ENCODE measurements at places on chromosomes 12 and 14. TPM values are rescaled to one million over a fixed set of nuclear protein-coding genes. Genes with fewer than 3 reads are reported as not detected.

Gene NEUROD4
- polyA plus RNA-seq, result not detected

- DNase-seq, result no peak
These were observed 36.0 kb downstream of the RTRAF start for GRCh38 chr14:52025310-52025709.

GRCh38 chr12:93100610-93101009, 171.5 kb upstream of the EEA1 start:
- DNase-seq, result no peak

DNA sequence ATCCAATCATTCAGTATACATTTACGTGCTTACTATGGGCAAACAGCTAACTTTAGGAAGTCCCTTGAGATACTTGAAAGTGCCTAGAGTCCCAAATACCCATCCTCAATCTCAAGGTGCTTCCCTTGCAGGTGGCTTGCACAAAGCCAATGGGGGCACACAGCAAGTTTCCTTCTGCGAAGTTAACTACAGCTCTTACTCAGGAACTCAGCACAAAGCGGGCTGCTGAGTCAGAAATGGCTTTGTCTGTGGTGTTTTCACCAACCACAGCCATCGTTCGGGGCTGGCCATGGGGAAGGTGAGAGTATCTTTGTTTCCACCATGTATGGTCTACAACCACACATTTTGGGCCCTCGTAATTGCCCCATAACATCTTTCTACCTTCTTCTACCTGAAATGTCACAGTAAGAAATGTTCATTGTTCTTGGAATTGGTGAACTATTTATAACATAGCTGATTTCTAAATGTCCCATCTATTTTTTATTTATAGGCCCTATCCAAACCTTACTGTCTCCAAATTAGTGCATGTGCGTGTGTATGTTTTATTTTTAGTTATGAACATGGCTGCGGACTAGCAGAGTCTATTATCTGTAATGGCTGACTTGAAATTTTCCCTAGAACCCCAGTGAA, 13.9 kb downstream of the MFAP5 start:
- DNase-seq, result no peak

DNA sequence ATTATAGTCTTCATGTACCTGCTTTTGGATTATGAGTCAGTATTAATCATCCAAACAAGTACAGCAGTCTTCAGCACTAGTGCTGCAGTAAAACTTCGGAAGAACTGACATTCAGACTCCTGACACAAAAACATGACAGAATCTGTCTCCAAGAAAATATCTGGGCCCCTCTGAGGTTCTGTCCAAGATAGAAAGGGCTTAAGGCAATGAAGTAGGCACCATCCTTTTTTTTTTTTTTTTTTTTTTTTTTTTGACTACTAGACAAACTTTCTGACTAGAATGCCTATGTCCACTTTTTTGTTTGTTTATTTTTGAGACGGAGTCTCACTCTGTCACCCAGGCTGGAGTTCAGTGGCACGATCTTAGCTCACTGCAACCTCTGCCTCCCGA, 112.5 kb downstream of the MED13L start:
- DNase-seq, result no peak

Gene OR10A7
- polyA plus RNA-seq, result not detected

GRCh38 chr14:50343434-50343833, 31.3 kb downstream of the DMAC2L start:
- DNase-seq, result no peak

- no peak for DNase-seq
These were observed 76.1 kb downstream of the TSHR start for GRCh38 chr14:81031488-81031887.

- no peak for DNase-seq
These were observed 558 bp downstream of the TEX22 start for GRCh38 chr14:105398726-105399465.

DNA sequence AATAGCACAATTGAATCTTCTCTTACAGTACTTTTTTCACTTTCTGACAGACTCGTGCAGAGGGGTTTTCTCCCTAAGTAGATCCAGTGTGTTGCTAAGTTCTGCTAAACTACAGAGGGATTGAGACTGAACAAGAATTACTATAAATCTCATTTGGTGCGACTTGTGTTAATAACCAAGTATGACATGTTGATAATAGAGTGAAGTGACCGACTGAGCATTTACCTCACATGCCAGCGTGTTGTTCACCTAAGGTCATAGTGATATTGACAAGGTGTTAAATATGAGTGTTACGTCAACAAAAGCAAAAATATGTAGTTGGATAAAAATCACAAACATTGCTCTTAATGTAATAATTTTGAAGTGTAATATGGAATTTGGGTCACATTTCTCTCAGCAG, 97.8 kb upstream of the PDE3A start:
- no peak for DNase-seq

Gene KITLG
- not detected for polyA plus RNA-seq
